Left ventricle myocardium superior (tissue), 1 donor: ENCODE measurements at places on chromosomes 5 and 9.

DNA sequence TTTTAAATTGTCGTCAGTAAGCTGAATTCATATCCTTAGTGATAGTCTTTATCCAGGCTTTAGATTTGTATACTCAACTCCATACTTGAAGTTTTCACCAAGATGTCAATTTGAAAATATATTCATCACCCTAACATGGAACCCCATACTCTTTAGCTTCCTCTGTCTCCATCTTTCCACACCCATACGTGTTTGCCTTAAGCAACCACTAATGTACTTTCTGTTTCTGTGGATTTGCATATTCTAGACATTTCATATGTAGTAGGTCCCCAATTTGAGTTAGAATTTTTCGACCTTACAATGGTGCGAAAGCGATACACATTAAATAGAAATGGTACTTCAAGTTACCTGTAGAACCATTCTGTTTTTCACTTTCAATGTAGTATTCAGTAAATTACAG lies 65.2 kb downstream of the NSD1 start:
- DNase-seq, result no peak

- no peak for DNase-seq
These were observed 2015.4 kb upstream of the WWC1 start for GRCh38 chr5:166276006-166276405.

DNA sequence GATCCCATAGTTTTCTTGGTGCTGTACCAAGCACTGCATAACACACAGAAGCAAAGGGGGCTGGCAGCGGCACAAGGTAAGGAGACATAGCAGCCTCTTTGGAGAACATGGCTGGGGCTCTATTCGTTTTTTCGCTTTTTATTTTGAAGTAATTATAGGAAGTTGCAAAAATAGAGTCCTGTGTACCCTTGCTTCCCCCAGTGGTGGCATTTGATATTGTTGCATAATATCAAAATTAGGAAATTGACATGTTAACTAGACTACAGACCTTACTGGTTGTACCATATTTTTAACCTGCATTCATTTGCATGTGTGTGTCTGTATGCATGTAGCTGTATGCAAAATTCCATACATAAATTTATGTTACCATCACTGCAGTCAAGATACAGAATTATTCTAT lies 6.6 kb upstream of the UBQLN1 start:
- DNase-seq, result no peak

GRCh38 chr5:53100606-53101005 lies 9.0 kb downstream of the MOCS2 start:
- DNase-seq, result no peak

GRCh38 chr5:166166071-166166470 lies 2125.4 kb upstream of the WWC1 start:
- no peak for DNase-seq

DNA sequence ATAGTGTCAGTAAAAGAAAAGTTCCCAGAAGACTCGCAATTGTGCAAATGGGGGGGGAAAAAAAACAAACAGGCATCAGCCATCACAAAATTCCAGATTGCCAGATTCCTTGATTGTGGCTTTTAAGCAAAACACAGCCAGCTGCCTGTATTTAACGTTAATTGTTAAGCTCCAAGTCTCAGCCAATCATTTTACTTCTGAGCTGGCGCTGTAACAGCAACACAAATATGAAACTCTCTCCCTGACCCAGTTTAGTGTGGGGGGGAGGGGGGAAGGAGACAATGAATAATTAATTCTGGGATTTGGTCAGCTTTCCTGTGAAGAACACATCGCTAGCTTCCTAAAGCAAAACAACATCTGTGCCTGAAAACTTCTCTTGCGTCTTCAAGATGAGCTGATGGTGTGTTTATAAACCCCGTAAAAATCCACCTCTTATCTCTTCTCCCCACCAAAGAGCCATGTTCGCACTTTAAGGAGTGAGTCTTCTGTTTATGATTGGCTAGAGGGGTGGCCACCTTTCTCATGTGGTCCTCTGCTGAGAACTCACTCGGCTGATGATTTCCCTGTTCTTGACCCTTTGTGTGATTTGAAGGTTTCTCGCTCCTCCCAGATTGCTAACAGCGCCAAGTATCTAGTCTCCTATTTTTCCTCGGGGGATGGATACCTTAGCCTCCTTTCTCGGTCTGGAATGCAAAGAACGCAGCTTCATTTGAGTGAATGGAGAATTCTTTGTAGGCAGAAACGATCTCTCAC lies 160.2 kb upstream of the DAPK1 start:
- DNase-seq, result no peak

GRCh38 chr9:137162505-137163364 lies 7.1 kb downstream of the LRRC26 start:
- peak; percentile 64 for DNase-seq

DNA sequence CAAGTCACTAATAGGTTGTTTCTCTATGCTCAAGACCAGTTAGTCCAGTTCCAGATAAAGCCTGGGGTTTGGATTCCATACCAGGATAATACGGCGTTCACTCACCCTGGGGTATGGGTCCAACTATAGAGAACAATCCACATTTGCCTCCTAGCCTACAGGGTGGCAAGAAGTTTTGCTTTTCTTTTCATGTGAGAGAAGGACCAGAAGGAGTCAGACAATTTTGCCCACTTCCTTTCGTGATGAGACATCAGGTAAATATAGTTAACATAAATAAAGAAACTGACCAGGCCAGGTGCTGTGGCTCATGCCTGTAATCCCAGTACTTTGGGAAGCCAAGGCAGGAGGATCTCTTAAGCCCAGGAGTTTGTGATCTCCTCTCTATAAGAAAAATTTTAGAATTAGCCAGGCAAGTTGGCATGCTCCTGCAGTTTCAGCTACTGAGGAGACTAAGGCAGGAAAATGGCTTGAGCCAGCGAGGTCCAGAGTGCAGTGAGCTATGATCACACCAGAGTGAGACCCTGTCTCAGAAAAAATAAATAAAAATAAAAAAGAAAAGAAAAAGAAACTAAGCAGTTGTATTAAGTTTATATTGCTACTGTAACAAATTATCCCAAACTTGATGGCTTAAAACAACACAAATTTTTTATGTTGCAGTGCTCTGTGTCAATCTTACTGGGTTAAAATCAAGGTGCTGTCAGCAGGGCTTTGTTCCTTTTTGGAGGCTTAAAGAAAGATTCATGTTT lies 7.5 kb upstream of the REEP5 start:
- DNase-seq, result no peak
